ENCODE measurements at places on chromosomes 5 and 9.
A peak's percentile ranks its signal among the peaks of the same experiment; 100 is the strongest.

DNA sequence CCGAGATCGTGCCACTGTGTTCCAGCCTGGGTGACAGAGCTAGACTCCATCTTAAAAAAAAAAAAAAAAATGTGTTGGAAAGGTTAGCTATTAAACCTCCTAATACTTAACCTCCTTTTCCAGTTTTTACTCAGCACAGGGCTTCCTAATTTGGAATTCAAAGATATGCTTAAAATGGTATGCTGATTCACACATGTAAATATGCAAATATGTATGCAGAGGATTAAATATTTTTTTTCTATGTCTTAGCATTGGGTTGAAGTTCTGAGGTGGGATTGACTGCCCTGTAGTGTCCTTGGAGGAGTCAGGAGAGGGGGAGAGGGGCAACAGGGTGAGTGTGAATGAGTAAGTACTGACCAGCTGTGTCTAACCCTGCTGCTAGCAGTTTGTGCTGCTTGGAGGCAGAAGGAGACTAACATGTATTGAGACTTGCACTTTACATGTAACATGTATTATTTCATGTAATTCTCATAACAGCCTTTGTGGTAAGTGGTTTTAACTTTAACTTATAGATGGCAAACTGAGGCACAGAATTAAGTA lies 63.2 kb downstream of the SLC44A1 start:
- DNase-seq, result no peak

- DNase-seq, result peak; percentile 67
Observed at GRCh38 chr5:72021651-72022357, 85.5 kb upstream of the MAP1B start.

DNA sequence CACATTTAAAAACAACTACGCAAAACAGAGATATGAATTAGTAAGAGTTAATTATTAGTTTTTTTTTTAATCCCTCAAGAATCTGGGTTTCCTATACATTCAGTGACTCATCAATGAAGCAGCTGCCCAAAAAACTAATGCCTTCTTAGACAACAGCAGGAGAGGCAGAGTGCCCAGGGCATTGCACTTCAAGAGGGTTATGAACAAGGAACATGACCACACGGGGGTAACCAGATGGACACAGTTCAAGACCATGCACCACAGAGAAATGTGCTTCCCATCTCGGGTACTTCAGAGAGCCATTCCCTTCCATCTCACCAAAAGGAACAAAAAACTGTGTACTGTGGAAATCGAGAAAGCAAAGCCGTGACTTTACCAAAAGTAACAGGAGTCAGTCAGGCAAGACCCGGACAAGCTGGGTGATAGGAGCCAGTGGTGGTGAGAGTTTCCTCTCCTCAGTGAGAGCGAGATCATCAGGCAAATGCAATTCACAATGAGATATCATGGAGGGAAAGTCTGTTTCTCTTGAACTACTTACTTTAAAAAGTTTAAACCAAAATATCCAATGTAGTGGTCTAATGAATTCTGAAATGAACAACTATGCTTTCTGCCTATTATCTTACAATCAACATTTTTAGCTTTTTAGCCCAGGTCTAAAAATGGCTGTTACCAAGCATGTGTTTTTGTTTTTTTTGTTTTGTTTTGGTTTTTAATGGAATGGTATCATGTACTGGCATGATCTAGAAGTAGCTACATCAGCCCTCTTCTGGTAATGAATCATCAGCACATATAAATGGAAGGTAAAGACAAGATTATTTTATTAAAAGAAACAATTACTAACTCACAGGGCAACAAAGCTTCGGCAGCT lies 192.1 kb downstream of the TSSK1B start:
- no peak for DNase-seq

- no peak for DNase-seq
Observed at GRCh38 chr9:133405508-133406438, 12.0 kb downstream of the REXO4 start.

DNA sequence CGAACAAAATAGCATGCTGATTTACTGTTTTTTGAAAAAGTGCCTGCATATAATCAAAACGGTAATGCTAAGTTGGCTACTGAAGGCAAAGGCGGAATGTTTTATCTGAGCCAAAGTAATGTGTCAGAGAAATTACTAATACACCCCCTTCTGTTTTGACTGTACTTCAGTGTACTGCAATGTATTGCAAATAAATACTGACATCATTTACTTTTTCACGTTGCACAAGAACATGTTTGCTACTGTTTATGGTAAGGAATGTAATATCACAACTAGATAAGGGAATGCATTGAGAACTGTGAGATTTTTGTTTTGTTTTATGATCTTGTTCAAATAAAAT lies 813 bp upstream of the AGTPBP1 start:
- DNase-seq, result no peak

DNA sequence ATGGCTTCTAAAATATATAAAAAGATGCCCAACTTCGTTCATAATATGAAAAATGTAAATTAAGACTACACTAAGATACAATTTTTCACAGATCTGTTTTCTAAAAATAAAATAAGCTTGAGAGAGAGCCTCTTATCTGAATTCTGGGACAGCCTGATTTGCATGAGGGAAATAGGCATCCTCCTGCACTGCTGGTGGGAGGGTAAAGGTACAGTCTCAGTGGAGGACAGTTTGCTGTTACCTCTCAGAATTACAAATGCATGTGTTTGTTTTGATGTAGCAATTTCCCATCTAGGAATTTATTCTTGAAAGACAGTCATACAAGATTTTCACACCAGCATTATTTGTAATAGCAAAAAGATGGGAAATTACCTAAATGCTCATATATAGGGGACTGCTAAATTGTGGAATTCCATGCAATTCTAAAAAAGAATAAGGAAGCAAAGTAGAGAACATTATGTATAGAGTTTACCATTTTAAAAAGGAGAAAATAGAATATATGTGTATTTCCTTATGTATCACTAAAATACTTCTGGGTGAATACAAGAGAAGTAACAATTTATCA lies 75.7 kb downstream of the ZSWIM6 start:
- no peak for DNase-seq

DNA sequence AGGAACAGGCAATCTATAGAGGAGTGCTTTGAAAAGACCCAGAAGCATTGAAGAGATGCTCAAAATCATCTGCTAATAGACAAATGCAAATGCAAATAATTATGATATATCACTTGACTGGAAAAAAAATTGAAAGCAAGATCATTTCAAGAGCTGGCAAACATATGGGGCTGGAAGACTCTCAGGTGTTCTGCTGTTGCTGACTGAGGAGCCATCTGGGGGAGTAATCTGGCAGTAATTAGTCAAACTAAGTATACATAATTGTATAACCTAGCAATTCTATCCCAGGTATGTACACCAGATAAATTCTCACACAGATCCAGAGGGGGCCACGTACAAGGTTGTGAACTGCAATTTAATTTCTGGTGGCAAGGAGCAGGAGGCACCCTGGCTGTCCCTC lies 4.6 kb upstream of the HMHB1 start:
- no peak for DNase-seq

GRCh38 chr5:14665101-14665822 lies 744 bp downstream of the OTULIN start:
- DNase-seq, result no peak

GRCh38 chr9:133955821-133956411 lies 36.2 kb downstream of the VAV2 start:
- no peak for DNase-seq

- no peak for DNase-seq
Observed at GRCh38 chr5:136279314-136279713, 86.0 kb downstream of the TRPC7 start.

- no peak for DNase-seq
Observed at GRCh38 chr5:15885156-15885555, 294.4 kb downstream of the MARCHF11 start.

- no peak for DNase-seq
Observed at GRCh38 chr9:126690431-126691051, 76.8 kb downstream of the LMX1B start.

GRCh38 chr5:671459-672328 lies 21.5 kb downstream of the TPPP start:
- DNase-seq, result peak; percentile 56

DNA sequence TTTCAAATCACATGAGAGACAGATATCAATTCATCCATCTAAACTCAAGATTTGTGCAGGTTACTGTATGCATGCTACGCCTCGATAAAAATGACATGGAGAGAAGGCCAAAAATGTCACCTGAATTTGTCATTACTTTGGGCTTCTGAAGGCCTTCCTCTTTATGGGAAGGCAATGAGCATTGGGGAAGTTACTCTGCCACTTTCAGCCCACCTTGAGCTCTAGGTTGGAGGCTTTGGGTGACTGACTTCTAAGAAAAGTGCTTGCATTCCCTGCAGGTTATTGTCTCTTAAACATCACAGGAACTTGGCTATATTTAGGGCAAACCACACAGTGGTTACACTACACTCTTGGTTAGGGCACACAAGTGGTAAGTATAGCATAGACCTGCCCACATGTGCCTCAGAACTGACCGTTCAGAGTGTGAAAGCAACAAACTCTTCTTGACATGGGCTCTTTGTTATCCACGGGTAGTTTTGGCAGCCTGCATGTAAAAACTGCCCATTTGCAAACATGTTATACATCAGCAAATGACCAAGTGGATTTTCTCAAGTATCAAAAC lies 169.5 kb downstream of the ZNF608 start:
- no peak for DNase-seq

DNA sequence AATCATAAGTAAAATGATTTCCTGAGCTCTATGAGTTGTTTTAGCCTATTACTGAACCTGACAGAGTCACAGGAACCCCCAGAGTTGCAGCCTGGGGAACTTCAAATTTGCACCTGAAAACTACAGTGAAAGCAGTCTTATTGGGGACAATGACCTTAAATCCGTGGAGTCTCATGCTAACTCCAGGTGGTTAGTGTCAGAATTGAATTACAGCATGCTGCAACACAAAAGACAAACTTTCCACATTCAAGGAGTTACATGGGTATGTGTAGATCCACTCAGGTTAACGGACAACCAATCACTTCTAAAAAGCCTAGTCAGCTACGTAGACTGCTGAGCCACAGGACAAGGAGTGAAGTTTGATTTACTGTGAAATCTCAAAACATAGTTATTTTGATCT lies 49.7 kb downstream of the PLPP1 start:
- DNase-seq, result no peak

GRCh38 chr5:139167063-139167462 lies 31.1 kb downstream of the SIL1 start:
- DNase-seq, result no peak
